ENCODE measurements at places on chromosomes 2 and 18.
A peak's percentile ranks its signal among the peaks of the same experiment; 100 is the strongest.

- DNase-seq: no peak
These were observed 232.2 kb downstream of the GULP1 start for GRCh38 chr2:188523919-188524318.

DNA sequence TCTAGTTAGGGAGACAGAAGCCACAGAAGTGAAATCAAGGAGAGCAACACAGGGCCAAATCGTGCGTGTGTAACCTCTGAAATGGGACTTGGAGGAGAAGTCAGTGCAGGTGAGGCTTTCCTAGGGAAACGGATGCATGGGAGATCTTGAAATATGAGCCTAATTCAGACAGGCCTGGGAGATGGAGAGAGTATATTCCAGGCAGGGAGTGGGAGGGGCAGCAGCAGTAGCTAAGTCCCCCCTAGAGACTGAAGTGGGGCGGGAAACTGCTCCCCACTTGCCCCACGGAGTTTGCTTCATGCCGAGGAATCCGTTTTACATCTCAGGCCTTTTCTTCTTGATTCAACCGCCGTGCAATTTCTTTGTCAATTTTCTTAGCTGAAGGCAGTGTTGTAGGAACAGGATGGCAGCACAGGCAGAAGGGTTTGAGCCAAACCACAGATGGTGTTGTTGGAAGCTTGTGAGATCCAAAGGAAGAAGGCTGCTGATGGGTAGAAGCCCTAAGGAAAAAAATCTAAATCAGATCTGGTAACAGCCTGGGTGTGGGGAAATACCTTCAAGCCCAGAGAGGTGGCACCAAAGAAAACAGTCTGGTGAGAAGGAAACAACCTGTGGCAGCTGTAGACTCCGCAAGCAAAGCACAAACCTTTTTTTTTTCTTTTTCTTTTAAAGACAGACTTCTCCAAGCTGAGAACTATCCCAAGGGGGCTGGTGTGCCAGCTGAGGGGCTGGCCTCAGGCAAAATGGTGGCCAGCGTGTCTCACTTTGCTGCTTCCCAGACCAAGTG lies 40.2 kb downstream of the EPAS1 start:
- no peak for DNase-seq

- no peak for DNase-seq
These were observed 365 bp upstream of the RAMP1 start for GRCh38 chr2:237859082-237859433.

DNA sequence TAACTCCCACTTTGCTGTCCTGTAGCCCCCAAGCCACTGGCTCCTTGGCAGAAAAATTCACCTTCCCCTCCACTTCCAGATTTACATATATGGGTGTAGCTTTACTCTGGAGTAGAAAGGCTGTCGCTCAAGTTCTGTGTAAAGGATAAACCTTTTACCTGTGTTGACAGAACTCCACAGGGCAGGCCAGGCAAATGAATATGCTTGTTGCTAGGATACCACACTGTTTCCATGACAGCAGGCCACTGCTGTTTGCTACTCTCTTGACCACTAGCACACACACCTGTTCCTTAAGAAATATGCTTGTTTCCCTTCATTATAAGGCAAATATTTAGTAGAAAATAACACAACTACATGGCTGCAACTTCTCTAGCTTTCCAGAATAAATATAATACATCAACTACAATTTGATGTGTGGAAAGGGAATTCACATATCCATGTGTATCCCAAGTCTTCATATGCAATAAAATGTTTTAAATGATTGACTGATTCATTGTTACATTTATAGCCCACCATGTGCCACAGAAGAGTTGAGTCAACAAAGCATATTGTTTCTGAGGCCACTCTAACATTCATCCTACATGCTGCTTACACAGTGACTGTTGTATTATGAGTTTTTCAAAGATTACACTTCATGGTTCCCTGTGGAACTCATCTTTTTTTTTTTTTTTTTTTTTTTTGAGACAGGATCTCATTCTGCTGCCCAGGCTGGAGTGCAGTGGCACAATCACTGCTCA lies 56.2 kb upstream of the ROCK1 start:
- DNase-seq: peak; percentile 52

GRCh38 chr2:99864561-99865553 lies 277.5 kb downstream of the AFF3 start:
- no peak for DNase-seq

DNA sequence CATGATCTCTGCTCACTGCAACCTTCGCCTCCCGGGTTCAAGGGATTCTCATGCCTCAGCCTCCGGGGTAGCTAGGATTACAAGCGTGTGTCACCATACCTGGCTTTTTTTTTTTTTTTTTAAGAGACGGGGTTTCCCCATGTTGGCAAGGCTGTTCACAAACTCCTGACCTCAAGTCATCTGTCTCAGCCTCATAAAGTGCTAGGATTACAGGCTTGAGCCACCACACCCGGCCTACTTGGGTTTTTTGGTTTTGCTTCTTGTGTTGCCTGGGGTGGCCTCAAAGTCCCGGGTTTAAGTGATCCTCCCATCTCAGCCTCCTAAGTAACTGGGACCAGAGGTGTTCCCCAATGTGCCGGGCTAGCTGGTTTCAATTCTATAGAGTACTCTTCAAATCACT lies 64.6 kb downstream of the NAPG start:
- DNase-seq: no peak

GRCh38 chr2:31859959-31860358 lies 150.8 kb downstream of the MEMO1 start:
- no peak for DNase-seq

GRCh38 chr2:141767691-141768090 lies 363.1 kb downstream of the LRP1B start:
- DNase-seq: no peak

- DNase-seq: peak; percentile 27
These were observed 10.7 kb upstream of the IAH1 start for GRCh38 chr2:9463698-9464034.

DNA sequence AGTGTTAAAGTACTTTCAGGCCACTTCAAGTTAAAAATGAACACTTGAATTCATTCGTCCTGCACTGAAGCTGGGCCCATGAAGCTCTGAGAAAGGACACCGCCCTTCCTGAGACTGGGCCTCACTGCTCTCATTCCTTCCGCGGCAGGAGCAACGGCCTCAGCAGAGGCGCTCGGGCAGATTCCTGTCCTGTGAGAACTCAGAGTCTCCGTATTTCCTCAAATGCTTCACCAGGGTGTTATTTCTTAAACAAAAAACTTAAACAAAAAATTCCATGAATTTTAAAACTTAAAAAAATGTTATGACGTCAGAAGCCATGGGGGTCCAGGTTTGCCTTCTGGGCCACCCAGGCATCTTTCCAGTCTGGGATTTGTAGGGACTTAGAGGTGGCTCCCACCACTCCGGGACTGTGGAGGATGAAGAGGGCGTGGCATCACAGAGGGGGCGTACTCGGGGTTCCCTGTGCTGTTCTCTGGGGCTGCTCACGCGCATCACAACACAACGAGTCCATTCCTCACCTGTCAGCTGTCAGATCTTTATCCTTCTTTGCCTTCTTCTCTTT lies 115.9 kb upstream of the ASB18 start:
- DNase-seq: no peak

DNA sequence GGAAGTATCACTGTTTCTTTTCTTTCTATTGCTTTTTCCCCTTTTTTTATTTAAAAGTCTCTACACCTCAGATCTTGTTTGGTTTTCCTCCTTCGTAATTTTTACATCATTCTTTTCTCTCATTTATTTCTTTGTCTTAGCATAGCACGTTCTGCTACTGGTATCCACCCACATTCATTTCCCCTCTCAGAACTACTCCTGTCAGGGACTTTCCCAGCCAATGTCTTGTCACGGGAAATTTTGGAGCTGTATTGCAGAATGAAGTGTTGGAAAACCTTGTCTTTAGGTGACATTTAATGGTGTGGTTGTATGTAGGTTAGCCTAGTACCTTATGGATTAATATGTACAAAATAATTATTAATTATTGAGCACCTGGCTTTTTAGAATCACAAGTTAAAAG lies 34.0 kb downstream of the TTLL4 start:
- no peak for DNase-seq

DNA sequence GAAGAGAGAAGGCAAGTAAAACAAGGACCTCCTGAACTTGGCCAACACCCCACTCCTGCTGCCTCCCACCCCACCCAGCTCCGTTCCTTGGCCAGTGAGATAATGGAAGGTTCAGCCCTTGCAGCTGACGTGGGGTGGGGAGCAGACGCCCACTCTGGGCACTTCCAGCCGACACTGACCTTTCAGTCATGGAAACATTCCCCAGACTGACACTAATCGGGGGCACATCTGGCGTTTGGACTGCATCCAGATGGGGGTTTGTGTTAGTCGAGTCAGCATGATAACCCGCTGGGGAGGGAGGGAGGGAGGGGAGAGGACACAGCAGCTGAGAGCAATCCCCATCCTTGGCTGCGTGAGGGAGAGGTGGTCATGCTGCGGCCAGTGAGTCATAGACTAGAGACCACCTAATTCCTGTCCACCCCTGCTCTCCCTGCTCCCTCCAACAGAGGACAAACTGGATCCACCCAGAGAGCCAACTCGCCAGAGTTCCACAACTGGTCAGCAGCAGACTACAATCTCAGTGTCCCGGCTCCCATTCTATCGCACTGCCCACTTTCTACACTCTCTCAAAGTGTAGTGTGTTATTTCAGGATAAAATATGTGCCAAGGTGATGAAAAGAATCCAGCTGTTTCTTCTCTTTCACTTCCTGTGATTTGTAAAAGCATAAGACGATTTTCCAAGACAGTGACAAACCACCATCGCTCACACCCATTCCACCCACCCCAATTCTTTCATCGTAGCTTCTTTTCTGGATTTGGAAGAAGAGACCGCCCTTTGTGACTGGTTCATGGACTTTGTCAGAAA lies 115.4 kb upstream of the PKDCC start:
- DNase-seq: no peak

- no peak for DNase-seq
These were observed 32.9 kb downstream of the ACTR3 start for GRCh38 chr2:113922784-113923183.

DNA sequence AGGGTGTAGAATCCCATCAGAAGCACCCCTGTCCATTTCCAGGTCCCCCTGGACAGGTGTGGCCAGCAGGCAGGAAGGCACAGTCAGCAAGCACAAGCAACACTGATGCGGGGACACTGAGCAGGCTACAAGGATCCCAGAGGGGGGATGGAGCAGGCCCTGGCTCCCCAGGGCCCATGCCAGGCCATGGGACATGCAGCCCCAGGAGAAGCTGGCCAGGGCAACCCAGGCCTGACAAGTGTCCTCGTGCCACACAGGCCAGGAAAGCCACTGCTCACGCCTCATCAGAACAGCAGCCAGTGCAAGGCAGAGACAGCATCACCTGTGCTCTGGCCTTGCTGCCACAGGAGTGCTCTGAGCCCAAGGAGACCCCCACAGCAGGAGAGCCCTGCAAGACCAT lies 14.1 kb upstream of the GPC1 start:
- no peak for DNase-seq

GRCh38 chr2:101145406-101145805 lies 5.8 kb downstream of the TBC1D8 start:
- DNase-seq: peak; percentile 62

DNA sequence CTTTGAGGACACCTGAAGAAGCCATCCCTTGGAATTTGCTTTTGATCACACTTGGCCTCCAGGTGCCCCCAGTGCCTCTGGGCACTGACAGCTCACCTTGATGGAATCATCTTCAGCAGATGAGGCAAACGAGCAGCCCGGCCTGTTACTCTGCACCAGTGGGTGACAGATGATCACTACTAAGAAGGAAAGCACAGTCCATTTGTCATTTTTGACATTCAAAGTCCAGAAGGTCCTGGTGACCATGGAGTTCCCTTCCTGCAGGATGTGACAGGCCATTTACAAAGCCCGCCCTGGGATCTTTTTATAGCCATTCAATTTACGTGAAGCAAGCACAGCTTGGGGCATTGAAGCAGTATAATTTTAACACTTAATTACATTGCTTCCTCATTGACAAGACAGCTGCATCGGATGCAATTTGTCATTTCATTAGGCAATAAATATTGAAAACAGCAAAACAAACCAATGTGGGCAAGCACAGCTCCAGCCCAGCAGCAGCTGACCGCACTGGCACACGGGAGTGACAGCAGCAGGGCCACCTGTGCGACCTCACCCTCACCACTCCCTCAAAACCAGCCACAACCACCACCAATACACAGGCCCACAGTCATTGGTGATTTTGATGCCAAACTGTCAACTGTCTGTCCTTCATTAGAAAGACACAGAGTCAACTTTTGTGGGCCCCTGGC lies 76.0 kb upstream of the SLC66A3 start:
- DNase-seq: no peak

DNA sequence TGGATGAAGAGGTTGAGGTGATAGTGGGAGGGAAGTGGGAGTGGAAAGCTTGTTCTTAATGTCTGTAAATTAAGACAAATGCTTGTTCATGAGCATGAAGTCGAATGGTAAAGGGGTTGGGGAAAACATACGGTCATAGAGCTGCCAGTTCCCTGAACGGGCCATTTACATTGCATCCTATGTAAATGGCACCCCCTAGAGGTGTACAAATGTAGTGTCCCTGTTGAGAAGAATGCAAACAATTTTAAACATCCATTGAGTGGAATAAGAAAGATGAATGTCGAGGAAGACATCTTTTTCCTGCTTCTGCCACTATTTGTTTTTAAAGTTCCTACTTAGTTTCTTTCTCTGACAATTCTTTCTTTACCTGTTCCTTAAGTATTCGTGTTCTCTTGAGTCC lies 155.7 kb downstream of the RDH14 start:
- DNase-seq: peak; percentile 4

- no peak for DNase-seq
These were observed 12.3 kb upstream of the CTLA4 start for GRCh38 chr2:203855274-203855673.

DNA sequence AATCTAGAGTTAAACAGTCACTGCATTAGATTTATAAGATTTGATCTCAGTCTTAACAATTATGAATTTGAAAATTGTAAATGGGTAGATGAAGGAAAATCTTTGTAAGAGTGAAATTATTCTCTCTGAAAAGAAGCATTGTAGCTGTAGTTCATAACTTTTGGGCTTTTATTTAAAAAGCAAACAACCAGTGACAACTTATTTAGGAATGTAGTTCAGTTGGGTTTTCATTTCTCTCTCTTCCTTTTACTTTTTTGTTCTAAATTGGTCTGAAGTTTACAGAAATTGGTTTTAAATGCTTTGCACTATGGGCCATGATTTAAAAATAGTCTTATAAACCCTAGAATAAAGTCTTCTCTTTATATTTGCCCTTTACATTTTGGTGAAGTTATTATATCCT lies 296.6 kb downstream of the GULP1 start:
- no peak for DNase-seq

- DNase-seq: no peak
These were observed 897.0 kb downstream of the CPS1 start for GRCh38 chr2:211453311-211453887.

Measured in kidney tubule cell (primary cell).